ENCODE measurements at places on chromosomes 4 and X.

DNA sequence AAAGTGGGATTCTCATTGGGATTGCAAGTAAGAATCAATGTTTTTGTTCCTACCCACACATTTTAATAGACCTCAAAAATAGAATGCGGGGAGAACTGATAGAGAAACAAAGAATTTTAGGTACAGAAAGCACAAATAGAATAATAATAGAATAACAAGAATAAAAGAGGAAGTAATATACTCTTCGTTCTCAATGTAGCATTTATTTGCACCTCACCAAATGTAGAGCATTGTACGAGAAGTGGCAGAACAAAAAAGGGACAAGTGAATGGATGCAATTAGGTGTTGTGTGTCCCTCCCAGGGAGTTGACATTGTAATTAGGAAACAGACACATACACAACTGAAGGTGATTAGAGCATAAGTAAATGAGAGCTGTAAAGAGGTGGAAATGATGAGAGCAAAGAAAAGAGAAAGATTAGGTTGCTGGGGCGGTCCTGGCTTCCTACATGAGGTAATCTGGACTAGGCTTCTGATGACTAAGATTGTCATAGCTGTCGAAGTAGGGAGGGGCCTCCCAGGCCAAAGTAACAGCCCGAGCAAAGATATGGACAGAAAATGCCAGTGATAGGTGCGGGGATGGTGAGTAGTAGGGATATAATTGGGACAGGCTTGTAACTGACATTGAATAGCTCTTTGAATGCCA, 10.4 kb downstream of the RAB9A start:
- no peak for DNase-seq

DNA sequence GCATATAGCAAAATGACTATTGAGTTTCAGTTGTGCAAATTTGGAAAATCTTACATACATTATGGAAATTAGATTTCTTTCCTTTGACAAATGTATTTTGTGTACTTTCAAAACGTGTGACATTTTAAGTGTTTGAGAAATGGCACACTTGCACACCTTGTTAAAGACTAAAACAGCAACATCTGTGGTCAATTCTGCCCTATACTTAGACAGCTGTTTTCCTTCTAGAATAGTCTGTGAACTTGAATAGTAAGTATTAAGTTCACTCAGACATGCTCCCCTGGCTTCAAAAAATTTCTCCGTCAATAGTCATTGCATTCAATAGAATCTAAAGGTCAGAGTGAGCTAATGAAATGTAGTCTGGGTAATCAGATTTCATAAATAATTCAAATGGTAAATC, 21.7 kb upstream of the TBC1D9 start:
- DNase-seq: no peak

GRCh38 chr4:26860922-26861433, 337 bp downstream of the STIM2 start:
- peak; percentile 19 for DNase-seq

- no peak for DNase-seq
These were observed 100.2 kb upstream of the MSX1 start for GRCh38 chr4:4759232-4759631.

GRCh38 chr4:1057403-1057745, 45.9 kb downstream of the FGFRL1 start:
- DNase-seq: no peak

DNA sequence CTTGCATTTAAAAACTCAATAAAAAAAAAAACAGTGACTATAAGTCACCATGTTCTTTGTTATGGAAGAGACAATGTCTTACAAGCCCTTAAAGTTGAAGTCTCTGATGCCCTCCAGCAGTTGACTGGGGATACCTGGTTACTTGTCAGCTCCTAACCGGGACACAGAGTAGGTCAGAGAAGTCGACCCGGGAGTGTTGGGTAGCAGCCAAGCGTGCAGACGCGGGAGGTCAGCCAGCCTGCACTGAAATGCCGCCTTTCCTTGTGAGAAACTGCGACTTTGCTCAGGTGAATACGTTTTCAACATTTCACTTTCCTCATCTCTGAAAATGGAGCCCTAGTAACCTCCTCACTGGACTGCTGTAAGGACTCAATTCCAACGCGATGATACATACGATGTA, 81.8 kb downstream of the F11 start:
- DNase-seq: no peak

- DNase-seq: peak; percentile 15
These were observed 179.6 kb downstream of the GRID2 start for GRCh38 chr4:92483341-92483740.

GRCh38 chr4:154132406-154132805, 343.5 kb upstream of the SFRP2 start:
- DNase-seq: no peak

DNA sequence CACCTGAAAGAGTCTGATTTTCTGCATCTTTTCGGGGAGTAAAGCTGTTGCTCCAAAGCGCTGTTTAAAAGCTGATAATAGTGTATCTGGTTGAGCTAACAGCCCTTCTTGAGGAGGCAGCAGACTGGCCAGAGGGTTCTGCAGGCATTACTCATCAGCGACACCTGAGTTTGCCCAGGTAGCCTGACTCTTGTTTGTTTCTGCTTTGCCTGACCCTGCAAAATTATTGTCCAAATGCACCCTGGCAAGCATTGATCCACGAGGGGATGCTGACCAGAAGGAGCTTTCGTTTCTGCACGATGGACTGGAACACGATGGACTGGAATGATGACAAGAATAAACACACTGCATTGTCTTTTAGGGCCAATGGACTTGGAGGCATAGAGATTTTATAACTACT, 6.2 kb downstream of the CD99 start:
- peak; percentile 59 for DNase-seq

GRCh38 chr4:1746919-1747602, 25.7 kb downstream of the TACC3 start:
- DNase-seq: no peak

- no peak for DNase-seq
These were observed at the start of gene ESX1 for GRCh38 chrX:104254442-104255115. Gene ESX1, minus strand, starts transcription at chrX:104254933. Its CDS starts 84 bp downstream, at chrX:104254849.

DNA sequence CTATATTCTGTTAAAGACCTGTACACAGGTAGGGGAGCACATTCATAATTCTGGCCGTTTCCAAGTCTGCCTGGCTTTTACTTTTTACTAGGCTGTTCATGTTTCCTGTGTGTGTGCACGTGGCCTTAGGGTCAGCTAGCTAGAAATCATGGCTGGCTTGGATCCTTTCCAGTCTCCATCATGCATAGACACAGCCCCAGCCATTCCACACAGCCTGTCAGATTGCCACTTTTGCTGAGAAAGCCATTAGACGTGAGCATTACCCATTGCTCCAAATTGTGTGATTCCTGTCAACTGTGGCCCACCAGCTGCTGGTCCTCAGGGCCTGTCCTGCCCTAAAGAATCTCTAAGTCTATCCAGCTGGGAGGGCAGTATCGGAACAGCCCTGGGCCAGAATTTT, 11.4 kb upstream of the SORCS2 start:
- DNase-seq: no peak

- DNase-seq: peak; percentile 43
These were observed 82.0 kb downstream of the MANBA start for GRCh38 chr4:102678695-102679335.

DNA sequence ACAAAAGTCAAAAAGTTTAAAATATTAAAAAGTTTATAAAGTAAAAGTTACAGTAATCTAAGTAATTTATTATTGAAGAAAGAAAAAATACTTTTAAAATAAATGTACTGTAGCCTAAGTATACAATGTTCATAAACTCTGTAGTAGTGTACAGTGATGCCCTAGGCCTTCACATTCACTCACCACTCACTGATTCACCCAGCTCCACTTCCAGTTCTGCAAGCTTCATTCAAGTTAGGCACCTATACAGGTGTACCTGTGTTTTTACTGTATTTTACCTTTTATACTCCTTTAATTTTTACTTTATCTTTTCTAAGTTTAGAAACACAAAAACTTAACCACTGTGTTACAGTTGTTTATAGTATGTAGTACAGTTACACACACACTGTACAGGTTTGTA, 40.1 kb upstream of the AGA start:
- DNase-seq: no peak

DNA sequence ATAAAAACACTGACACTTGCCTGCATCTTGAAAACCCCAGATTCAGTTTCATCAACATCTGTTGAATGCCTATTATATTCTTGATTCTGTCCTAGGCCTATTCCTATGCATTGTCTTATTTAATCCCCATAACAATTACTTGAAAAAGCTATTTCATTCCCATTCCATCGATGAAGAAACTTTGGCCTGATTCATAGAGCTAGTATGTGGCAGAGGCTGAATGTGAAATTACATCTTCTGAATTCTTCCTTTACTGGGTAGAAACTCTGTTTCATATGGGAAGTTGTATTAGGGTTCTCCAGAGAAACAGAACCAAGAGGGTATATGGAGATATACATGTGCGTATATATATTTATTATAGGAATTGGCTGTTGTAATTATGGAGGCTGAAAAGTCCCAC, 35.0 kb upstream of the SLC4A4 start:
- no peak for DNase-seq

GRCh38 chrX:1138476-1139184, 73.8 kb downstream of the CRLF2 start:
- DNase-seq: no peak

- peak; percentile 39 for DNase-seq
These were observed 178.4 kb upstream of the GPRIN3 start for GRCh38 chr4:89486042-89486441.

DNA sequence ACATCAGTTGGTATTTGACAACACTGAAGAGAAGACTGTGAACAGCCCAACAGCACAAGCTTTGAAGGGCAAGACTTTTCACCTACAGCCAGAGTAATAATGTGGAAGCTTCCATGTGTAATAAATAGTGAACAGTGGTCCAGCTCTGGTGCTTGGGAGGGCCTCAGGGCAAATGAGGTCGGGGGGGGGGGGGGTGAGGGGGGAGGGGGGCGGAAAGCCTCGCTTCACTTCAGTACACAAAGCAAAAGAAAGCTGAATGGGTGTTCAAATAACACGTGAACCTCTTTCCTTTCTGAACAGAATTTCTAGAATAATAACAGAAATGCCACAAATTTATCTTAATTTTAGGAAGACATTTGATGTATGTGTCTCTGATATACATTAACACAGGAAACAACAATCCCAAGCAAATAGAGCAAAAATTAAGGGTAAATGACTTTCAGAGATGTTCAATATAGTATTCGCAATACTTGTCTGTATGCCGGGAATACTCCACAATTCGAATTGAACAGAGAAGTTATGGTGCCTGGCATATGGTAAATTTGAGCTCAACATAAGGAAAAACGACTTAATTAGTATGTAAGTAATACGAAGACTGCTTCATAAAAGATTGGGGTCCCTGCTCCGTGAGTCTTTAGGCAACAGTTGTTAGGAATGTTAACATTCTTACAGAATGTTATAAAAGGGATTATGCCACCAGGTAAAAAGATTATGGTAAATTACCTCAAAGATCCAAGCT, 92.6 kb downstream of the FRYL start:
- DNase-seq: no peak

- no peak for DNase-seq
These were observed 32.1 kb downstream of the CCKAR start for GRCh38 chr4:26458157-26458561.

DNA sequence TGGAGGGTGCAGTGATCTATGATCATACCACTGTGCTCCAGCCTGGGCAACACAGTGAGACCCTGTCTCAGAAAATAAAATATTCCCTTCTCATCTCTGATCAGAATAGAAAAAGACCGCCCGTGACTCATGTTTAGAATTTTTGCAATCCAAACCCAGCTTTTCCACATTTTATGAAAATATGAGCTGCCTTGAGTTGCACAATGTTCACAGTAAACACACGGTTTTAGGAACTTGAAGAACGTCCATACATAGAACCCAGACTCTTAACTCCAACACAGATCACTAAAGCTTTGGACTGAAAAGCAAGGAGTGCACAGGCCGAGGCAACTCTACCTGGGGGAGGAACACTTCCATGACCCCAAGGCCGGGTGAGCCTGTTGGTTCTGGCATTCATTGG, 305.0 kb downstream of the TENM3 start:
- no peak for DNase-seq

DNA sequence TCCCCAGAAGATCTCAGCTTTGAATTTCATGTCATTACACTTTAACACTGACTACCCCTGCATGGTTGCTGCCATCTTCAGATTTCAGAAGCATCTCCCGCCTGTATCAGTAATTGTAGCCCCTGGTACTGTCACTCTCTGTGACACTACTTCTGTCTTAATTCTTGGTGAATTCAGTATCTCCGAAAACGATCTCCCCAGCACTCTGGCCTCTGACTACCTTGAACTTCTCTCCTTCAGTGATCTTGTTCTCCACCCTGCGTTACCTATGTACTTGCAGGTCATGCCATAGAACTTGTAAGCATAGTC, 53.8 kb upstream of the ABCG2 start:
- no peak for DNase-seq

- DNase-seq: peak; percentile 24
These were observed 235.4 kb upstream of the FGF13 start for GRCh38 chrX:138946926-138947325.

DNA sequence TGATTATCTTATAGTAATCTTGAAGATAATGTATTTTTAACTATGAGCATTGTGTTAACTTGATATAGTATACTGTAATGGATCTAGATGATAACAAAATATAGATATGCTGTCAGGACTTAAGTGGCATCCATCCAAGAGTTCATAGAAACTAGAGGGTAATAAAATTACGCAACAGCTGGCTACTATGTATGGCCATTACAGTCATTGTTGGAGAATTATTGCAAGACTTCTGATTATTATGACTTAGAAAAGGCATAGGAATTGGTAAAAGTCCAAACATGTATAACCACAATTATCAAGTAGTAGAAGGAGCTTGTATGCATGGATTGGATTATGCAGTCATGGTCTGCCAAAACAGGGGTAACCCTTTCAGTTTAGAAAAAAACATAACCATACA, 9.5 kb downstream of the OGT start:
- DNase-seq: peak; percentile 68

DNA sequence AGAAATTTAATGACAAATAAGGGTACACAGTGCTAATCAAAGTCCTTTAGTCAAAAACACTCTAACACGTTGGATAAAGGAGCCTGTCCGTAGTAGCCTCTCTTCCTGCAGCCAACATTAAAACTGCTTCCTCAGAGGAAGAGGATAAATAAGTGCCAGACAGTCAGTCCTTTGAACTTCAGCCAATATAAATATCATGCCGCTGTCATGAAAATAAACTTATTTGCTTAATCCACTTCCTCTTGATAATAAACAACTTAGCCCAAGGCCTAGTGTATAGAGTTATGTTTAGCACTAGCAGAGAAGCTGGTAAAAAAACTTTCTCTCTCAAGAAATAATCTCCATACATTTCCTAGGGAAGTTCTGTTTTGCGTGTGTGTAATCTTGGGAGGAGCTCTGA, 196.7 kb downstream of the HS3ST1 start:
- DNase-seq: peak; percentile 64

DNA sequence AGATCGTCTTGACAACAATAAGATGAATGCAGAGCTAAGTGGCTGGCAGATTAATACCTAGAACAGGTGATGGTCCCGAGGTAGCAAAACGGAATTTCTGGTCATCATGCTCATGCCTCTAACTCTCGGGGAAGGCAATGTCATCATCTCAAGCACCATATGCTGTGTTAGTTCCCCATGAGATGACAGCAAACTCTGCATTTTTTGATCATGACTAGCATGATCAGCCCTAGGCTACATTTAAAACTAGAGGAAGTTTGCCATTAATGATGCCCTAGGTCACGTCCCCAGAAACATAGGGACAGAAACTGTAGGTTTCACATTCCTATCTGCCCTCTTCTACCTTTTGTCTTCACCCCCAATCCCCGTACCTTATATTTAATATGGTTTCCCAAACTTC, 11.6 kb downstream of the LPAR4 start:
- peak; percentile 20 for DNase-seq

GRCh38 chr4:20262221-20262620, 10.5 kb downstream of the SLIT2 start:
- DNase-seq: peak; percentile 54

All from PC-3 (cell line).